Iris pigment epithelial cell (primary cell): ENCODE measurements at places on chromosomes 12 and 14.
A peak's percentile ranks its signal among the peaks of the same experiment; 100 is the strongest.

- no peak for DNase-seq
Observed at GRCh38 chr12:78918268-78918667, 53.7 kb downstream of the SYT1 start.

DNA sequence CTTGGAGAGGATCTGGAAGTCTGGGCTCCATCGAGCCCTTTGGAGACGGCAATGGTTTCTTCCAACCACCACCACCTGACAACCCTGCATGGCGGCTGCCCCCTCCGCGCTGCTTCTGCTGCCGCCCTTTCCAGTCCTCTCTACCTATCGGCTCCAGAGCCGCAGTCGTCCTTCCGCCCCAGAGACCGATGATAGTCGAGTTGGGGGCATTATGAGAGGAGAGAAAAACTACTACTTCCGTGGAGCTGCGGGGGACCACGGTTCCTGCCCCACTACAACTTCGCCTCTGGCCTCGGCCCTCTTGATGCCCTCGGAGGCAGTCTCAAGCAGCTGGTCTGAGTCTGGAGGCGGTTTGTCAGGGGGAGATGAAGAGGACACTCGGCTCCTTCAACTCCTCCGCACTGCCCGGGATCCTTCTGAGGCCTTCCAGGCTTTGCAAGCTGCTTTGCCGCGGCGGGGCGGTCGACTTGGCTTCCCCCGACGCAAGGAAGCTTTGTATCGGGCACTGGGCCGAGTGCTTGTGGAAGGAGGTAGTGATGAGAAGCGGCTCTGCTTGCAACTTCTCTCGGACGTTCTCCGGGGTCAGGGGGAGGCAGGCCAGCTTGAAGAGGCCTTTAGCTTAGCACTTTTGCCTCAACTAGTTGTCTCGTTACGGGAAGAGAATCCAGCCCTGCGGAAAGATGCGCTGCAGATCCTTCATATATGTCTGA, 499 bp downstream of the TOGARAM1 start:
- peak; percentile 73 for DNase-seq

DNA sequence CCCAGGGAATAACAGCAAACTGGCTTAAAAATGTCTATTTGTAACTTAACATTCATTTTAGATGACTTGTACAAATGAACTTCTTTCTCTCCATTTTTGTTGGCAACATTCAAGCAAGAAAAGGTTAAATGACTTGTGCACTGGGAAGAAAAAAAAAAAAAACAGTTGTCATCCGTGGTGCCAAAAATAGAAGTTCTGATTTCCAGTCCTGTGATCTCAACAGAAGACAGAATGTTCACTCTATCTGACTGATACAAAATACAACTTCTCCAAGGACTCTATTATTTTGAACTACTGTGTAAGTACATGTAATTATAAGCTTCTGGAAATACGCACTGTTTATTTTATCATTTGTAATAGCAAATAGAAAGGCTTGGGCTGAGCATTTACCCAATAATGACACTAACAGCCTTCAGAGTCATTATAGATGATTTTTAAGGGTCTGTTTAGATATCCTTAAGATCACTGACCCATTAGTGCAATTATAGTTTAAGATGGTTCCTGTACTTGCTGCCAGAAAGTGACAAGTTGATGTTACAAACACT, 59.9 kb downstream of the LIN7A start:
- peak; percentile 36 for DNase-seq

DNA sequence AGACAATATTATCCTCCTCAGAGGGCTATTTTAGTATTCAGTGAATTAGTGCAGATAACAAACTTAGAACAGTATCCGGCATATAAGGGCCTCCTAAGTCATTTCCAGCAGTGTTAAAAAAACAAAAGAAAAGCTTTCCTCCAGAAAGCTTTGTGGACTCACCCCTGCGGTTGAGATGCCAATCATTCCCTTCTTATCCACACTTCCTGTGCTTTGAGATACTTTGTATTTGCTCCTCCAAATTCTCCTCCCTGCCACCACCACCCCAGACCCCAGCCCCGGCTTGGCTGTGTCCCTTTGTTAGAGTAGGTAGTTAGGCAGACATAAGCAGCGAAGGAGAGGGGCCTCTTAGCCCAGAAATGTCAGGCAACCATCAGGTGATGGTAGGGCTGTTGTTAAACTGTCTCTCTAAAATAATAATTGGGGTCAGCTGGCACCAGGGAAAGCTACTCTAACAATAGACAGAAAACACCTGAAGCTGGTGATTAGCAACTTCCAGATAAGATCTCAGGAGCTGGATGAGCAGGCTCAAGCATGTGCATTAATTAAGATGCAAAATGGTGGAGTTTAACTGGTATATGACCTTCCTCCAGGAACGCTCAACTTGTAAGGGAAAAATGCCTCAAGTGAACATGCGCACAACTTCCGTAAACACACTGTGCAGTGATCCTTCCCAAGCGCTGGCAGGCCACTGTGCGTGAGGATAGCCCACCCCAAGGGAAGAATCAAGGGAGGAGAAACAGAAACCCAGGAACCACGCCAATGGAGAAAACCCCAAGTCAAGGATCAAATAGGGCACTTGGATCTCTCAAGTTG, 152.1 kb upstream of the EEA1 start:
- DNase-seq = peak; percentile 81

GRCh38 chr14:77099425-77100167, 1.5 kb downstream of the CIPC start:
- peak; percentile 81 for DNase-seq

GRCh38 chr12:6326316-6327228, 15.3 kb downstream of the TNFRSF1A start:
- peak; percentile 49 for DNase-seq

DNA sequence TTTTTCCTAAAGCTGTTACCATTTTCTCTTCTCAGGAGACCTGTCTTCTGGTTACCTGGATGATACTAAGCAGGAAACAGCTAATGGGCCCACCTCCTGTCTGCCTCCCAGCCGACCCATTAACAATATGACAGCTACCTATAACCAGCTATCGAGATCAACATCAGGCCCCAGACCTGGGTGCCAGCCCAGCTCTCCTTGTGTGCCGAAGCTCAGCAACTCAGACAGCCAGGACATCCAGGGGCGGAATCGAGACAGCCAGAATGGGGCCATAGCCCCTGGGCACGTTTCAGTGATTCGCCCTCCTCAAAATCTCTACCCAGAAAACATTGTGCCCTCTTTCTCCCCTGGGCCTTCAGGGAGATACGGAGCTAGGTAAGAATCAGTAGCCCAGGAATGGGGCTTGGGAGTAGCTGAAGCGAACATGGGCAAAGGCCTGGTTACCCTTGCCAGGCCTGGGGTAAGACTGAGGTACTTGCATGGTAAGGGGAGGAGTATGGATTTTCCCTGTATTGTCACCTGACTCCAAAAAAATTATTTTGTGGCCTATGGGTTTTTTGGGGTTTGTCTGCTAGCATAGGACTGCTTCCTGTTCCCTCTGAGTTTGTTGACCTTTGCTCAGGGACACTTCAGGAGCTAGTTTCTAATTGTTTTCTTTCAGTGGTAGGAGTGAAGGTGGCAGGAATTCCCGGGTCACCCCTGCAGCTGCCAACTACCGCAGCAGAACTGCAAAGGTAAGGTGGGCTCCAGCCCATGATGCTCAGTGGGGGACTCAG, 26.6 kb downstream of the TRAFD1 start:
- no peak for DNase-seq

DNA sequence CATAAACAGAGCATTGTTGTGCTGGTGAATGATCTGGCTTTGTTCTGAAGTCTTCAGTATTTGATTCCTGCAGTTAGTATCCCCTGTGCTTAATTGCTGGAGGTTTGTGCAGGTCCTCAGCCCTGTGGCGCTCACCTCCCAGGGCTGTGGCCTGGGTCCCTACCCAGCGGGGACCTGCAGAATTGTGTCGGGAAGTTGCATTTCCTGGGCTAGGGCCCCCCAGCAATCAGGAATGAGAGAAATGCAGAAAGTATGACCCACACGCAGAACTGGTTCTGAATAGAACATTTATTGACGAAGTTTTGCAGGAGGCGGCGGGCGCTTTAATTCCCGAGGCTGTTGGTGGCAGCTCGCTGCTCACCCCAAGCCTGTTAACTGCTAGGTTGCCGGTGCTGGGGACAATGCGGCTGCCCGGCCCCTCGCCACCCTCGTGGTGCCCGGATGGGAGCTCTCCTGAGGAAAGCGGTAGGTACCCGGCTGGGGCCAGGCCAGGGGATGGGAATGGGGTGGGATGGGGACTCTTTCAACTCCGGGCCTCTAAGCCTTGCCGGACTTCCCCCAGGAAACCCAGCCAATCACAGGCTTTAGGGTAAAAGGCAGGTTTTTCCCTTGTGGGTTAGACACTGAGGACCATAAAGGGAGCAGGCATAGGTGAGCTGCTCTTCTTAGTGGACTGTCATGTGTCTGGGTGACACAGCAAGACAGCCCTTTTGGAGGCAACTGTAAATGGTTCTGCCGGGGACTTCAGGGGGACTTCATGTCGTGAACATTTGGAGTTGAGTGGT, 11.6 kb downstream of the PLEKHG3 start:
- DNase-seq = peak; percentile 52

GRCh38 chr14:85198001-85198400, 331.9 kb upstream of the FLRT2 start:
- no peak for DNase-seq

DNA sequence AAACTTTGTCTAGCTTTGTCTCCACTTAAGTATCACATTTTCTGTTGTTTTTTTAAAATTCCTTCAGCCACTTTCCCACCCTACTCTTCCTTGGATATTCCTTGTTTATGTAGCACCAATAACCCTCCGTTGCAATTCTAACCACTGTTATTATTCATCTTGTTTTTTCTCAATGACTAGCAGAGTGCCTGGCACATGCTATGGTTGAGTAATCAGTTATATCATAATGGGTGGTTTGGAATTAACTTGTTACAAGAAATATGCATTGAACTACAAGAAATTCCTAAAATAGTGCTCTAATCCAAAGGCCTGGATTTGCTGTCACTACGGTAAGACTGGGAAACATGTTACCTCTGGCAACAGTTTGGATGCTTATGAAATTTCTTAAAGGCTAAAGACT, 756.6 kb downstream of the NOVA1 start:
- DNase-seq = no peak

- DNase-seq = peak; percentile 46
Observed at GRCh38 chr14:90580377-90581335, 183.8 kb downstream of the CALM1 start.

DNA sequence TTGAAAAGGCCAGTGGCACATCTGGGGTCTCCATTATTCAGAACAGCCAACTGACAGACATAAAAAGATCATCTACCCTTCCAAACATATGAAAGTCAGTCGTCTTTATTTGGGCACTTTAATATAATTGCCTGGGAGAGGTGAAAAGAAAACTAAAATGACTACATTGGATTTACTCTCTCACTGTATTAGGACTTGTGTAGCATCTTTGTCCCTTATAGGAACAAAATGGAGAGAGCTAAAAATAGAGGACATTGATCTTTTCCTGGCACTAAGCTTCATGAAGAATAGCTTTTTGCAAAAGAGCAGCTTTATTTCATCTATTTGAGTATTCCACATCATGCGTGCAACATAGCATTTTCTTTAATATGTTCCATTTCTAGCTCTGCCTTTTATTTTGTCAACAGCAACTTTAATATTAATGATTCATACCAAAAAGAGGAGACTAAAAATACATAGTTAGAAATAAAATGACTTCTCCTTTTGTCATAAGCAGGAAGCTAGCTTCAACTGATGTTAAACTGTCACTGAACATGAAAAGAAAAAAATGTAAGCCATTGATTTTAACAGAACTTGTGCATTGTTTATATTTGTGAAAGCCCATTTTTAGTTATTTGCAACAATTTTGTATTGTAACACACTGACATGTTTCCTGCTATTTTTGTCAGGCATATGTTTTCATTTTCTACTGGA, 254.6 kb downstream of the SEC23A start:
- no peak for DNase-seq

- DNase-seq = peak; percentile 84
Observed at GRCh38 chr14:76918256-76918781, 92.1 kb downstream of the LRRC74A start.

GRCh38 chr12:79775355-79776027, 84.7 kb upstream of the PAWR start:
- DNase-seq = peak; percentile 42

- DNase-seq = no peak
Observed at GRCh38 chr12:92546635-92547348, 156.0 kb upstream of the PLEKHG7 start.

GRCh38 chr14:103343164-103343879, 9.3 kb downstream of the EIF5 start:
- DNase-seq = no peak

DNA sequence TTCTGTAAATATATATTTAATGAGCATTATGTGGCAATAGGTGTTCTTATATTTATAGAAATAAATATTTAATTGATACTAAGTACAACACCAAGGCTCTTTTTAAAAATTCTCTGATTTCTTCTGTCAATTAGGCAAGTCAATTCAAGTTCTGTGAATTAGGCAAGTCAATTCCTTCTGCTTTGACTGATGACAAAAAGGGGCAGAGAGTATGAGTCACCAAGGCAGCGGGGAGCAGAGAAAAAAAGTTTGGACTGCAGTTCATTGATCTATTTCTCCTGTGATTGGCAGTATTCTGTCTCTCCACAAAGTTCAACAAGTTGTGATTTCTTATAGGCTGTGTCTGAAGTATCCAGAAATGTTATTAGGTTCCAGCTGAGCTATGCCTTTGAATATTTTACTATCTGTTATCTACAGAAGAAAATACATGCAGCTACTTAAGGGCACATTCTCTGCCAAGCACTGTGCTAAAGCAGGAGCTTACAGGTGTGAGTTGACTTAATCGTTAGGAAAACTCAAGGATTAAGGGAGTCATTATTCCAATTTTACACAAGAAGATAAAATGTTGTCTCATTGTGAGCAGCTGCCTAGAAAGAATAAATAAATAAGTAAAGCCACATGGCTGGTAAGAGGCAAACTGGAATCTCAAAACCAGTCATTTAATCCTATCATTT, 206.4 kb upstream of the ALG10B start:
- DNase-seq = no peak

GRCh38 chr12:122202017-122202416, 1.5 kb upstream of the B3GNT4 start:
- DNase-seq = no peak

- DNase-seq = no peak
Observed at GRCh38 chr14:104268295-104268694, 129.9 kb downstream of the KIF26A start.

DNA sequence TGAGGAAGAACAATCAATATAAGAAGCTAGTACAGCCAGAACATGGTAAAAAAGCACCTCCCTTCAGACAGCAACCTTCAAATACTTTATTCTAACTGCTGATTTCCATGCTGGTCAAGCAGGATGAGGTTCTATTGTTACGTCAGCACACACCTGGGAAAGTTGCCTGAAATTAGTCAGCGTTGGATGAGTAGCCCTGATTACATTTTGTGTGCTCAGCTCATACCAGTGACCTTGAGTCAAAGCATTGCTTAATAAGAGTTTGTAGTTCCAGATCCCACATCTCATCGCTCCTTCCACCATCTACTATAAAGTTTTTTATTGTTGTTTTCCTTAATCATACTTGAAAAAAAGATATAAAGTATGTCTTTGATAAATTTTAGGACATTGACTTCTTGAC, 361.5 kb downstream of the EGLN3 start:
- peak; percentile 96 for DNase-seq

DNA sequence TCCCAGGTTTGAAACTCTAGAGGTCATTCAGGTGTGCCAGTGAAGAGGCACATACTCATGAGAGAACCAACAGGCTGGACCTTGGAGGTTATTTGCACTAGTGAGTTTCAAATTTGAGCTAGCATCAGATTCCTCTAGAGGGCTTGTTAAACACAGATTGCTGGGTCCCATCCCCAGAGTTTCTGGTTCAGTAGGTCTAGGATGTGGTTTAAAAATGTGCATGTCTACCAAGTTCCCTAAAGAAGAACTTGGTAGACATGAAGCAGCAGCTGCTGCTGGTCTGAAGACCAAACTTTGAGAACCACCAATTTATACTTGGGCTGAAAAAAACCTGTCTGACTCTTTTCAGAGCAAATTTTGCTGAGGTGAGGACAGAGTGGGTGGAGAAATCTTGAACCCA, 61.7 kb downstream of the SUSD6 start:
- DNase-seq = no peak
